ENCODE measurements at places on chromosomes 11 and 22.

GRCh38 chr11:3781423-3781822, 15.9 kb downstream of the NUP98 start:
- no peak for DNase-seq

DNA sequence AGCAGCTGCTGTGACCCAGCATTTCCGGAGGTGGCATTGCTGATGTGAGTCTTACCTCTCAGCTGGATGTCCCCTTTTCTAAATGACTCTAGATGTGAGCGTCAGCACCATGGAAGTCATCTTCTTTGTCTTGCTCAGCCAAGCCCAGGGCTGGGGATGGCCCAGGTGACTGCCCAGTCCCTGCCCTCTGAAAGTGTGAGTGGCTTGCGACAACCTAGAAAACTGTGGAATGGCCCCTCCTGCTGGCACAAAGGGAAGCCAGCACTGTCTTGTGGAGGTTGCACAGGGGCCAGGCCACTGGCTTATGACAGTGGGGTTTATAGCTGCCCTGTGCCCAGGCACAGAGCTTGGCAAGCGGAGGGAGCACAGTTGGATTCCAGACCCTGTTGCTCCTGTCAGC, 6.2 kb downstream of the TUB start:
- no peak for DNase-seq

GRCh38 chr11:130602641-130603334, 154.3 kb downstream of the ADAMTS15 start:
- no peak for DNase-seq

- no peak for DNase-seq
Observed at GRCh38 chr11:80937842-80938241, 1497.0 kb upstream of the TENM4 start.

DNA sequence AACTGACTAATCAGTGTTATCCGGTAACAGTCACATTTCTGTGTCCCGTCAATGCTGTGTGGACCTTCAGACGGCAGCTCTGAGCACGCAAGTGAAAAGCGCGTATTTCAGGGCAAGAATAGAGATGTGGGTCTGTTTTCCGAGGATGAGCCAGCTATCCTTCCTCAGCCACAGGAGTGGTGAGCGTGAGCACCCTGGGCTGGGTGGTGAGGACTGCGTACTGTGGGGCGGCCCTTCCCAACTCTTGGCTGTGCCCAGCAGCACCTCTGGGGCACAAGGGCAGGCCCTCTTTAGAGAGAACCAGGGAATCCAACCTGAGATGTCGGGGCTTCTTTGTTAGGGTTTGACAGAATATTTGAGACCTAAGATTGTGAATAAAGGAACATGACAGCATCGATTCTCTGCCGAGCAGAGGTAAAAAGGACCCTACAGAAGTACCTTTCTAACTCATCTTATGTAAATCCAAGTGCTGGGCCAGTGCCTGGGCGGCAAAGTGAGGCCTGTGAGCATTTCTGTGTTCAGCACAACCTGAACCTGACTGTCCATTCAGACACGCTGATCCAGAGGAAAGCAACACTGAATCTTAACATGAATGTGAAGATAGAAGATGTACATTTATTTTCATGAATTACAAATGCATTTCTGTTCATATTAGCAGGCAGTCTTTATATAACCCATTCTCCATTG, 26.5 kb upstream of the YPEL1 start:
- DNase-seq = no peak
